Mesenchymal stem cell (in vitro differentiated cells and primary cell): ENCODE measurements at places on chromosomes 16 and 17.
A peak's percentile ranks its signal among the peaks of the same experiment; 100 is the strongest.

DNA sequence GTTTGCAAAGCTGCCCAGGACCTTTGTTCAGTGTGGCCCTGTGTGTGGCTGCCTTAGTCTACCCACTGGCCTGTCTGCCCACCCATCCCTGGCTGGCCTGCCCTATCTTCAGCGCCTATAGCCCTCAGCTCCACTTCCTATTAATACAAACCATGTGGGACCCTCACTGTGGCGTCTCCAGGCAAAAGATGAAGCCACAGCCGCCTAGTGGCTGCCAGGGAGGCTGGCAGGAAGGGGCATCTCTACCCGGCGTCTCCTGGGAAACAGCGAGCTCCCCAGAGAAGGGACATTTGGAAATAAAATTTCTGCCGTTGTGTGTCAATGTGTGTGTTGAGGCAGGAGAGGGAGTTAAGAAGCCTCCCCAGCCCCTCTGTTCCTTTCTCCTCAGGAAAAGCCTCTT is 31.5 kb downstream of the NEUROD2 start:
- peaks cover 4% of the 10 kb centered on the region for H3K36me3 ChIP-seq
- no peak overlapping the region for H3K4me3 ChIP-seq
- H3K27ac ChIP-seq, result no peak overlapping the region
- H3K27me3 ChIP-seq, result peaks cover 27% of the 10 kb centered on the region
- peaks cover 6% of the 10 kb centered on the region for H3K4me1 ChIP-seq

- peaks cover 2% of the 10 kb centered on the region for H3K4me1 ChIP-seq
- no peak for DNase-seq
- H3K4me3 ChIP-seq, result no peak overlapping the region
- H3K27ac ChIP-seq, result no peak overlapping the region
- peaks cover 40% of the 10 kb centered on the region for H3K27me3 ChIP-seq
Observed at GRCh38 chr17:45934044-45934979, 40.0 kb downstream of the MAPT start.

- H3K4me1 ChIP-seq, result peaks cover 2% of the 10 kb centered on the region
- DNase-seq, result peak; percentile 6
- H3K27ac ChIP-seq, result no peak overlapping the region
- peaks cover 71% of the 10 kb centered on the region for H3K36me3 ChIP-seq
- H3K4me3 ChIP-seq, result no peak overlapping the region
- H3K27me3 ChIP-seq, result no peaks in the 10 kb centered on the region
Observed at GRCh38 chr17:27608328-27609230, 22.4 kb upstream of the LGALS9 start.

- no peaks in the 10 kb centered on the region for H3K36me3 ChIP-seq
- no peak for DNase-seq
- peaks cover 99% of the 10 kb centered on the region for H3K27me3 ChIP-seq
Observed at GRCh38 chr17:48996722-48997102, 473 bp upstream of the IGF2BP1 start.

- H3K27me3 ChIP-seq, result peaks cover 74% of the 10 kb centered on the region
- H3K4me1 ChIP-seq, result peaks cover 38% of the 10 kb centered on the region
- H3K27ac ChIP-seq, result no peak overlapping the region
- peak; percentile 18 for DNase-seq
Observed at GRCh38 chr16:67391424-67392300, 1.6 kb downstream of the TPPP3 start.

DNA sequence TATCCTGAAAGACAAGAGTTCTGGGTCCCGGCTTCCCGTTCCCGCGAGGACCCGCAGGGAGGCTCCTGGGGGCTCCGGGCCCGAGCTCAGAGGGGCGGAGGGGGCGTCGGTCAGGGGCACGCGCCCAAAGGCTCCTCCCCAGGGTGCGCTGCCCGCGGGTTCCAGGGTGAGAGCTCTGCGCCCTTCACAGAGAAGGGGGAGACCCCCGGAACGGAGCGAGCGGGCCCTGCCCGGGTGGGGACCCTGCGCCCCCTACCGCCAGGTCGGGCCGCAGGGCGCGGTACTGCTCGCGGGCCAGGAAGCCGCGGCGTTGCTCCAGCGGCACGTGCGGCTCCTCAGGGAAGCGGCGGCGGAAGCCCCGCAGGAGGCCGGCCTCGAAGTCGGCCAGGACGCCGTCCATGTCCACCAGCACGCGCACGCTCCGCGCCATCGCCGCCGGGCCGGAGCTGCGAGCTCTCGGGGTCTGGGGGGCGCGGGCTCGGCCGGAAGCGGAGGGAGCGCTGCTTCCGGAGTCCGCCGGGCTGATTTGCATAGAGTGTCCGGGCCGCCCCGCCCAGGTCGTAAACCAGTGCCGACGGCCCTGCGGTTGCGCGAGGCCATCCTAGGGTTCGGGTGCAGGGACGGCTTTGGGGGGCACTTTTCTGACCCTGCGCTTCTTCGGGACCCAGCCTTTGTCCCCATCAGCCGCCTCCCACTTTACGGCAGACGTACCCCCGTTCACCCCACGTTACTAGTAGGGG is at the start of gene NT5C:
NT5C (minus strand) TSS at position 465 of the 740 bp plus-strand sequence; CDS start at position 430, 35 bp downstream.
- peaks cover 37% of the 10 kb centered on the region for H3K36me3 ChIP-seq
- DNase-seq, result peak; percentile 80
- peaks cover 12% of the 10 kb centered on the region for H3K4me1 ChIP-seq

- no peak overlapping the region for H3K4me3 ChIP-seq
- no peak overlapping the region for H3K27ac ChIP-seq
- H3K27me3 ChIP-seq, result no peaks in the 10 kb centered on the region
- H3K36me3 ChIP-seq, result no peaks in the 10 kb centered on the region
- no peak for DNase-seq
Observed at GRCh38 chr17:43881758-43882505, 25.4 kb downstream of the MPP2 start.

DNA sequence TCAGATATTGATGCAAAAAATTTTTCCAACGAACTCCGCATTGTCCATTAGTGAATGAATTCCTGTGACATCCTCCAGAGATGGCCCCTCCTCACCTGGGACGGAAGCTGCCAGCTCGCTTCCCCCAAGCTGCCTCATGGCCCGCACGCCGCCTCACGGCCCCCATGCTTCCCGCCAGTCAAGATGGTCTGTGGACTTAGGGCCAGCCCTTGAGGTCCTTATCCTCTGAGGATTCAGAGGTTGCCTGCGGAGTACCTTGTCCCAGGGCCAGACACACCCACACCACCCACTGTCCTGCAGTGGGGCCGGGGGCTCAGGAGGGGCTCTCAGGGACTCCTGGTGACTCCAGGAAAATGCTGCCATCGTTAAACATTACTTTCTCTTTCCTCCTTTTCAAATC is 73.6 kb downstream of the SEC14L1 start:
- H3K4me3 ChIP-seq, result no peak overlapping the region
- DNase-seq, result no peak
- peaks cover 3% of the 10 kb centered on the region for H3K4me1 ChIP-seq

- no peak overlapping the region for H3K27ac ChIP-seq
- peaks cover 3% of the 10 kb centered on the region for H3K4me1 ChIP-seq
- no peaks in the 10 kb centered on the region for H3K36me3 ChIP-seq
- DNase-seq, result no peak
- H3K27me3 ChIP-seq, result no peaks in the 10 kb centered on the region
- no peak overlapping the region for H3K4me3 ChIP-seq
Observed at GRCh38 chr16:30494709-30495108, 22.2 kb downstream of the ITGAL start.

DNA sequence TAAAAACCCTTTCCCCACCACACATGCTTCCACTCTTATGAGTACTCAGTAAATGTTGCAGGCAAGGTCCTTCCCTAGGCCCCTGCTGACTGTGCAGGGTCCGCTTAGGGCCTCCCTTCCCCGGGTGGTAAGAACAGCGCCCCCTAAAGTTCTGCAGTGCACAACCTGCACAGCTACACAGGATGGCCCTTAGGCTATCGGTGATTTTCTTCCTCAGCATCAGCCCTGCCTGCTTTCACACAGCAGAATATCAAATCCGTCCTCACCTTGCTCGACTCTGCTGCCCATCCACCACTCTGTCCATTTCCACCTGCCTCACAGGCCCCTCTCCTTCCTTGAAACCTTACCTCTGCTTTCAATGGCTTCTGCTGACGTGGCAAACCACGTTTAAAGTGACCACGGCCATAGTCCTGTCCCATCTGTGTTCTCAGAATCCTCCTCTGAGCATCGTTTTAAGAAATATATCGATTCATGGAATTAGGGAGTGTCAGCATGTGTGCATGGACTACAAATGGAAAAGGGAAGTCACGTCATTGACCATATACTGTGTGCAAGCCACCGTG is 51.4 kb upstream of the TMEM132E start:
- H3K36me3 ChIP-seq, result no peaks in the 10 kb centered on the region
- H3K4me1 ChIP-seq, result no peaks in the 10 kb centered on the region
- no peaks in the 10 kb centered on the region for H3K27me3 ChIP-seq
- no peak overlapping the region for H3K4me3 ChIP-seq
- H3K27ac ChIP-seq, result no peak overlapping the region

GRCh38 chr16:8924214-8924613 is 39.5 kb downstream of the USP7 start:
- no peak overlapping the region for H3K4me3 ChIP-seq
- no peak overlapping the region for H3K27ac ChIP-seq
- H3K4me1 ChIP-seq, result no peaks in the 10 kb centered on the region
- H3K27me3 ChIP-seq, result no peaks in the 10 kb centered on the region

- H3K4me3 ChIP-seq, result no peak overlapping the region
- no peak for DNase-seq
- peaks cover 9% of the 10 kb centered on the region for H3K27me3 ChIP-seq
- no peaks in the 10 kb centered on the region for H3K36me3 ChIP-seq
Observed at GRCh38 chr17:82348434-82348833, 10.6 kb upstream of the TEX19 start.

DNA sequence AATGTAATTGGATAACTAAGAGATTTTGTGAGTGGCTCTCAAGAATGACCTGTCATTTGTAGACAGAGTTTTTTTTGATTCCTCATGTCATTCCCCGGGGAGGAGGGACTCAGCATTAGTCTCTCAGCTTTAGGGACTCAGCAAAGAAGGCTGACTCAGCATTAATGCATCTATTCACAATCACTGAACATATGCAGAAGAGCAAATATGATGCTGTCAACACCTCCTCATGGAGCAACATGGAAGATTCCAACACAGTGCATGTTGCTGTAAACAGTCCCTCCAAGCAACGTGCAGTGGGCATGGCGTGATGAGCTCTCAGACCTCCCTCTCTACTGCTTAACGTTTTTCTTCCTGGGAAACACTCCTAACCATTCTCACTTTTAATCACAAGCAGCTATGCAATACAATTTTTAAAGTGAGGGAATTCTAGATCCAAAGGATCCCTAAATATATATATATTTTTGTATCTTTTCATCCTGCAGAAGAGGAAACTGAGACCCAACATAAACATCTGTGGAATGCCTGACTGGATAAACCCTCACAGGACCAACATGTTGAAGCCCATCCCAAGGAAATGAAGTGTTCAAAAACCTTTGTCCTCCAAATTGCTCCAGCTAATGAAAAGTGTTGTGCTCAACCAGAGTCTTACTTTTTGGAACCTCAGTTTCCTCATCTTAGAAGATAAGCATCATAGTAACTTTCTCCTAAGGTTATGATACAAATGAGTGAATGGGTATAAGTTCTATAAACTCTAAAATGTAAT is 38.9 kb downstream of the TMEM100 start:
- H3K27me3 ChIP-seq, result no peaks in the 10 kb centered on the region
- H3K4me3 ChIP-seq, result no peak overlapping the region
- no peaks in the 10 kb centered on the region for H3K4me1 ChIP-seq
- no peaks in the 10 kb centered on the region for H3K36me3 ChIP-seq

GRCh38 chr17:82858376-82859126 is 18.7 kb upstream of the ZNF750 start:
- no peaks in the 10 kb centered on the region for H3K27me3 ChIP-seq
- H3K27ac ChIP-seq, result no peak overlapping the region
- no peak for DNase-seq
- no peak overlapping the region for H3K4me3 ChIP-seq

GRCh38 chr16:57325458-57325857 is 33.1 kb upstream of the CCL22 start:
- no peaks in the 10 kb centered on the region for H3K36me3 ChIP-seq
- no peak overlapping the region for H3K4me3 ChIP-seq
- DNase-seq, result peak; percentile 54
- no peaks in the 10 kb centered on the region for H3K4me1 ChIP-seq

DNA sequence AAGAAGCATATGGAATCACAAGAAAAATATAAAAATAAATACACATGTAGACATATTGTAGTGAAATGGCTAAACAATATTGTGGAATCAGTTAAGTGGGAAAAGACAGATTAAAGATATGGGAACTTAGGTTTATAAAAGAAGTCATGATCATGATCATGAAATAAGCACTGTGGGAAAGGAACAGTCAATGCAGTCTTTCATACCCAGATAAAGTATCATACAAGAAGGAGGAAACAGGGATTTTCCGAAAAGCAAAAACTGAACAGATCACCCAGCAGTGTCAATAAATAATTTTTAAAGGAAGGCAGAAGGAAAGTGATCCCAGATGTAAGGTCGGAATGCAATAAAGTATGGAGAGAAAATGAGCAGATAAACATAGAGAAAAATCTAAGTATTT is 71.6 kb downstream of the NETO2 start:
- peaks cover 6% of the 10 kb centered on the region for H3K27me3 ChIP-seq
- no peak overlapping the region for H3K27ac ChIP-seq
- H3K4me3 ChIP-seq, result no peak overlapping the region
- peaks cover 2% of the 10 kb centered on the region for H3K4me1 ChIP-seq
- H3K36me3 ChIP-seq, result no peaks in the 10 kb centered on the region
- no peak for DNase-seq

GRCh38 chr16:56615353-56615752 is 7.0 kb downstream of the MT2A start:
- no peaks in the 10 kb centered on the region for H3K36me3 ChIP-seq
- H3K27me3 ChIP-seq, result no peaks in the 10 kb centered on the region
- no peak overlapping the region for H3K4me3 ChIP-seq
- DNase-seq, result no peak
- H3K27ac ChIP-seq, result peak overlapping the region; percentile 88

DNA sequence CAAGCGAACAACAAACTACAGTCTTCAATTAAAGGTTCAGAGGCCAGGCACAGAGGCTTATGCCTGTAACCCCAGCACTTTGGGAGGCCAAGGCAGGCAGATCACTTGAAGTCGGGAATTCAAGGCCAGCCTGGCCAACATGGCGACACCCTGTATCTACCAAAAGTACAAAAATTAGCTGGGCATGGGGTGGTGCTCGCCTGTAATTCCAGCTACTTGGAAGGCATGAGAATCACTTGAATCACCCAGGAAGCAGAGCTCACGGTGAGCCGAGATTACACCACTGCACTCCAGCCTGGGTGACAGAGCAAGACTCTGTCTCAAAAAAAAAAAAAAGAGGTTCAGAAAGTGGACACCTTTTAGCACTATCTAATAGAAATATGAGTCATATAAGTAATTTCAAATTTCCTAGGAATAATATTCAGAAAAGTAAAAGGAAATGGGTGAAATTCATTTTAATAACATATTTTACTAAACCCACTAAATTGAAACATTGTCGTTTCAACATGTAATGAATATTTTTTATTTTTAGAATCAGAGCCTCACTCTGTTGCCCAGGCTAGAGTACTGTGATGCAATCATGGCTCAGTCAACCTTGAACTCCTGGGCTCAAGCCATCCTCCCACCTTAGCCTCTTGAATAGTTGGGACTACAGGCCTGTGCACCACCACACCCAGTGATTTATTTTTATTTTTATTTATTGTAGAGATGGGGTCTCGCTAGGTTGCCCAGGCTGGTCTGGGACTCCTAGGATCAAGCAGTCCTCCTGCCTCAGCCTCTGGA is 15.2 kb upstream of the MARCHF10 start:
- no peaks in the 10 kb centered on the region for H3K27me3 ChIP-seq
- peaks cover 17% of the 10 kb centered on the region for H3K4me1 ChIP-seq
- no peaks in the 10 kb centered on the region for H3K36me3 ChIP-seq
- no peak for DNase-seq
